Inflammatory macrophage (primary cell): ENCODE measurements at places on chromosomes 1 and 21.
A peak's percentile ranks its signal among the peaks of the same experiment; 100 is the strongest.

DNA sequence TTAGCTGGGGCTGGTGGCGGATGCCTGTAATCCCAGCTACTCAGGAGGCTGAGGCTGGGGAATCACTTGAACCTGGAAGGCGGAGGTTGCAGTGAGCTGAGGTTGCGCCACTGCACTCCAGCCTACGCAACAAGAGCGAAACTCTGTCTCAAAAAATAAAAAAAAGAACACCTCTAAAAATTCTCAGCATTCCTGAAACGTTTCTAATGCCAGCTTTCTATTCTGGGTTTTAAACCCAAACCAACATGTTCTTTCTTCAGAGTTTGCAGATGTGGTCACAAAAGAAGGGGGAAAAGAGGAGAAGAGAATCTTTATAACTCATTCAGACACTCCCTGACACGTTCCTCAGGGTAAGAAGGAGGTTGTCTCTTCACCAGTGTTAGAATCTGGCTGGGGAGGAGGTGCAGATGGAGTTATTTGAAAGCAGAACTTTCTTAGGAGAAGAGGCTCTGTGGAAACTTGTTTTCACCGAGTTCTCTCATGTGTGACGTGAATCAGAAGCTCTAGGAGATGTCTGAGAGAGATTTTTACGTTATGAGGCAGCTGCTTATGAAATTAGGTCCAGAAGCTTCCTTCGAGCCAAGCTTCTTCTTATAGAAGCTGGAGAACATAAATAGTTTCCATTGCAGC lies 17.8 kb upstream of the CNR2 start:
- peak; percentile 63 for DNase-seq

DNA sequence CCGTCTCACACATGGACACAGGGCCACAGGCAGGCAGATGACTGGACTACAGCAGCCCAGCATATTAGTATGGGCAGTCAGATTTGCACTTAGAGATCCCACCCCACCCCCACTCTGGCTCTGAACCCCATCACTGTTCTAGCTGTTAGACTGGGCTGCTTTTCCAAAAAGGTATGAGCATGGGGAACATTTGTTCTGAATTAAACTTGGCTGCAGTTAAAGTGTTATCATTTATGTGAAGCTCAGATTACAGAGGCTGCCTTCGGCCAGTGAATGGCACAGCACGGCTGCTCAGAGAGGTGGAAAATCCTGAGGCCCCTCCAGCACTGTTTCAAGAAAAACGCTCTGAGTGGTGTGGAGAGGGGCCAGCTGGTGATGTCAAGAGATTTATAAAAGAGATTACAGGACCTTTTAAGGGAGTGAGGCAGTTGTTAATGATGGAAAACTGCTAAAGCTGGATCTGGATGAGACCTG lies 6.9 kb upstream of the NOS1AP start:
- no peak for DNase-seq

DNA sequence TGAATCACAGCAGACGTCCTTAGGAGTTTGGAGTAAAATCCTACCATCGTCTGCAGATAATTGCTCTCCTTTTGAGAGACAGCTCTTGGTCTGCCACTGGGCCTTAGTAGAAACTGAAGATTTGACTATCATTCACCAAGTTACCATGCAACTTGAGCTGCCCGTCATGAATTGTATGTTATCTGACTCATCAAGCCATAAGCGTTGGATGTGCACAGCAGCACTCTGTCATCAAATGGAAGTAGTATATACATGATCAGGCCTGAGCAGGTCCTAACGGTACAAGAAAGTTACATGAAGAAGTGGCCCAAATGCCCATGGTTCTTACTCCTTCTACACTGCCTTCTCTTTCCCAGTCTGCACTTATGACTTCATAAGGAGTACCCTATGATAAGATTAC lies 317.8 kb downstream of the GPATCH2 start:
- no peak for DNase-seq

- DNase-seq = no peak
These were observed 5.1 kb downstream of the NT5C1A start for GRCh38 chr1:39666772-39667171.
